ENCODE measurements at places on chromosomes 4 and X. TPM values are rescaled to one million over a fixed set of nuclear protein-coding genes. Genes with fewer than 3 reads are reported as not detected.

LEF1 gene
- total RNA-seq, result 2.3 TPM

TEX13C gene
- total RNA-seq, result 0.10 TPM

PRDM8 gene
- 3.3 TPM for total RNA-seq

ARHGAP24 gene
- total RNA-seq, result 0.46 TPM

DNA sequence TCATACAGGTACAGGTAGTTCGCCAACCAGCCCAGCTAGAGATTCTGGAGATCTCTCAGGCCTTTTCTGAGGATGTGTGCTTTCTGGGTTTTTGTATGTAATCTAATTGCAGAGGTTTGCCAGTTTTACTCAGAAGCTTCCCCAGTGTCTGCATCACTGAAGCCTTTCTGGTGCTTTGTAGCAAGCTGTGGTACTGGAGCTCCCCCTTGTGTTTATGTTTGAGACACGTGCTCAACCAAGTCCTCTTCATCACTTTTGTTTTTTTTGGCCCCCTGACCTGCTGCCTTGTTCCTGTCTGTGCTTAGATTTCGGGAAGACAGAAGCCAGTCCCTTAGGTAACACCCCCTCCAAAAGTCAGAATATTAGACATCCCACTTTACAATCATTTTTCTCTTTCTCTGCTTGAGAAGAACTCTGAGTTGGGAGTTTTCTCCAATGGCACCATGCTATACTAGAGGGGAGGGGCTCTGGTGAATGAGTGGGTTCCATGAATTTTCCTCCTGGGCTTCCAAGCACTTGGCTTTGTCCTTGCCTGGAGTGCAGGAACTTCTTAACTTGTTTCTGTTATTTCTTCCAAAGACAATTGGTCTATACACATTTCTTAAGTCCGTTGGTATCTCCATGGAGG, 128.4 kb upstream of the TBC1D9 start:
- ATAC-seq, result no peak

DNA sequence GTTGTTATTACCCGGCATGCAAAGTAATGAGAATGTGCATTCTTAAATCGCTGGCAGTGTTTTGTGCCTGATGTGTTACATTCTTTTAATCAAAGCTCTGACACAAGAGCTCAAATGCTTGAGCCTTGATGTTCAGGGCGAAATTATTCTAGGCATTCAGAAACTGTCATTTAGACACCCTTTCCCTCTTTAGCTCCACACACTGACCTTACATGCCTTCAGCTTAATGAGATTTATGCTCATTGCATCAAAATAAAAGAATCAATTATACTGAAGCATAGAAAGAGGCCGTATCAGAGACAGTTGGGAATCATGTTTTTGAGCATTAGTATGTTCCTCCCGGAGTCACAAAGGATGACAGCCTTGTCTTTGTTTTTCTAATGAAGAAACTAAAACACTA, 56.7 kb downstream of the FAM114A1 start:
- ATAC-seq, result no peak

DNA sequence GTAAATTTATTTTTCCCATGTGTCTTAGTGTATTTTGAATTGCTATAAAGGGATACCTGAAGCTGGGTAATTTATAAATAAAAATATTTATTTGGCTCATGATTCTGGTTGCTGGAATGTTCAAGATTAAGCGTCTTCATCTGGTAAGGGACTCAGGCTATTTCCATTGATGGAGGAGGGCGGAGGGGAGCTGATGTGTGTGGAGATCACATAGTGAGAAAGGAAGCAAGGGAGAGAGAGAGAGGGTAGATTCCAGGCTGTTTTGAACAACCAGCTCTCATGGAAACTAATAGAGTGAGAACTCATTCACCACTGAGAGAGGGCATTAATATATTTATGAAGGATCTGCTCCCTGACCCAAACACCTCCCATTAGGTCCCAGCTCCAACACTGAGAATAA, 39.6 kb upstream of the ADGRL3 start:
- ATAC-seq, result peak; percentile 74

DNA sequence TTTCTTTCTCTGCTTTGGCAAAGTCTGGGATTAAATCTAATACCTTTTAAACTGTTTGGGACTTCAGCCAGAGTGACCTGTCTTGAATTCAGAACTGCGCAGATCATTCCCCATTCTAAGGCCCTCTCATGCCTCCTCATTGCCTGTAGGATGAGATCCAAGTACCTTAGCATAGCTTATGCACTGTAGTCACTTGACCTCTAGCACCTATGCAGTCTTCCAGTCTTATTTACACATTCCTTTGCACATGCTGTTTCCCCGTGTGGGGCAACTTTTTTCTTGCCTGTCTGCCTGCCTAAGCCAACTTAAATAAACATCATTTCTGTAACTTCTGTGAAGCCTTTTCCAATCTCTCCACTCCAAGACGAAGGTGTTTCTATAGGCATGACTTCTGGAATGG, 68.4 kb downstream of the AR start:
- ATAC-seq, result peak; percentile 78

DNA sequence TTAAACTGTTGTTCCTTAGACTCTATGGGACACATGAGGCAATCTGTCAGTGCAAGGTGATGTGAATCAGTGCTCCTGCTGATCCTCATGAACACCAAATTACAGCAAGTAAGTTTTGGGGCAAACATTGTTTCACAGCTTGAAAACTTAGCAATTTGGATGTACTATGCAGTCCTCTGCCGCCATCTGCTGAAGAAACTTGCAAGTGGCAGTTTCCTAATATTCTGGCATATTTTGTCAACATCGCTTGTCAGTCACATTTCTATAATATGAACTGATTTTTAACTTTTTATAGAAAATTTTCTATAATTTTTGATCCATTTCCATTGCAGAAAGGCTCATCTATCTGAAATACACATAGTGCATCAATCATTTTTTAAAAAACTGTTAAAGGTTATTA, 56.3 kb downstream of the ZAR1 start:
- no peak for ATAC-seq

DNA sequence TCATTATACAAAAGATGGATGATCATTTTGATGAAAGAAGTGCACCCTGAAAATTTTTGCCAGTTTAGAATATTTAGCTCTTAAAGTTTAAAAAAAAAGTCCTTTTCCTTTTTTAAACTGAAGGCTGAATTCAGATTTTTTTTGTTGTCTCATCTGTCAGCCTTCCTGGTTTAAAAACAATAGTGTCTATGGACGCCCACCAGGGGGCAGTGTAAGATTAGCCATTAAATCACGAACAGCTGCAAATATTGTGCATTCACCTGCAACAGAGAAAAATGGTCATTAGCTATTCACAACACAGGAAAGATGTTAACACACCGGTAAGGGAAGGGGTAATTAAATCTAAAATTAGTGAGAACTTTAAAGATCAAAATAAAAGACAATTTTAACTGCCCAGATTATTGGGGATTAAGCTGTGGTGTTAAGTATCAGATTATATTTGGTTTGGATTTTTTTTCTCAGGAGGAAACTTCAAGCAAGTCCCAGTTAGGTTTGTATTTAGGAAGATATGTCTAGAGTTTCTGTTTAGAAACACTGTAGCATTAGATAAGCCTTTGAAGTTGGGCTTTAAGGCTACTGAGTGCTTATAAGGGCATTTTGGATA, 4.4 kb upstream of the CXorf38 start:
- no peak for ATAC-seq

DNA sequence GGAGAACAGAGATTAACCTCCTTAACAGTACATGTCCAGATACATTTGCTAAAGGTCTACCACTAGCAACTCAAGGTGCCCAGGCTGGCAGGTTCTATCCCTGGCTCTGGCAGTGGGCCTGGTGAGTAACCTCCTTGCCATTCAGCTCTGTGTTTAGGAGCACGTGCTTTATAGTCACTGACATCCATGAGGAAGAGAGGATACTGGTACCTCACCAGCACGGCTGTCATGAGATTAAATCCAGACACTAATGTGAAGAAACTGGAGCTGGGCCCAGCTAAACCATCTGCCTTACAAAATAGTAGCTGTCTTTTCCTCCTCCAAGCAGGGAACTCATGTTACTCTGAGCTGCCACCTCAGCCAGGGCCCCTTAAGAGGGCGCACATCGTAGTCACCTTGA, 45.3 kb downstream of the GPRASP3 start:
- ATAC-seq, result no peak

DNA sequence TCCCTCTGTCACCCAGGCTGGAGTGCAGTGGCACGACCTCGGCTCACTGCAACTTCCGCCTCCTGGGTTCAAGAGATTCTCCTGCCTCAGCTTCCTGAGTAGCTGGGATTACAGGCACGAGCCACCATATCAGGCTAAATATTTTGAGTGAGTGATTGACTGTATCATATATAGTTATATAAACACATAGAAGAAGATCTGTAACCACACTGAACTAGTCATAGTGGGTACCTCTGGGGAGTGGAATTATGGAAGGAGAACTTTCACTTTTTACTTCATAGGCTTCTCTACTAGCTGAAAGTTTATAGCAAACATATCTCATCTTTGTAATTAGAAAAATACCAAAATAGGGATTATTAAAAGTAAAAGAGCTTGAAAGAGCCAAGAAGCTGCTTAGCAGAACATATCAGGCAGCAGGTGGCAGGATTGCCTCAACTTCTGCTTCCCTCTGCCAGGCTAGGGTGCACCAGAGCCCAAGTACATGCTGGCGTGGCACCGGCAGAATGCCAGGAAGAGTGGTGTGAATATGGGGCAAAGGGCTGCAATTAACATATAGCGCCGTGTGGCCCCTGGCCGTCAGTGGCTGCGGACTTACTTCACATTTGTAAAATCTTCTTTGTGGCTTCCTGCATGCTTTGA, 39.5 kb upstream of the CD40LG start:
- no peak for ATAC-seq

DNA sequence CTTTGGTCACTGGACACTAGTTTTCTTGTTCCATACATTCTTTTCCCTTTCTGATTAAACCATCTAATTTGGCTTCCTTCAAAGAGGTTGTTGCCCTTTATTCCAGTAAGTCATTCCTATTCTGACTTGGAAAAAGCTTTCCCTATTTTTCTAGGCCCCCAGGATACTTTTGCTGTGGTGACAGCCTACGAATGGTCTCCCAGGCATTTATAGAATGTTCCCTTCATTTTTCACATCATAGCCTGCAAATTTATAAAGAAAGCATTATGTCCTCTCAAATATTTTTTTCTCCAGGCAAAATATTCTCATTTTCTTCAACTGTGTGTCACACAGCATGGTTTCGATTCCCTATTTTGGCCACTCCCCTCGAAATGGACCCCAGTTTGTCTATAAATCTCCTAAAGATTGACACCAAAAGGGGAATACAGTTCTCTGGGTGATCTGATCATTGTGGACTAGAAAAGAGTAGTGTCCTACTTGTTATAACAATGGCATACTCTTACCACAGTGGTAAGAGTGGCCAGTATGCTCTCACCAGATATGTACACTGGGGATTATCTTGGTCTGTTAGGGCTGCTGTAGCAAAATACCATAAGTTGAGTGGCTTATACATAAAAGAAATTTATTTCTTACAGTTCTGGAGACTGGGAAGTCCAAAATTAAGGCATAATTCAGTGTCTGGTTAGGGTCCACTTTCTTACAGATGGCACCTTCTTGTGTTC, 41.5 kb upstream of the BMP2K start:
- ATAC-seq, result no peak

GRCh38 chr4:153722036-153722435, 37.8 kb downstream of the RNF175 start:
- ATAC-seq, result no peak

GRCh38 chrX:134891652-134892051, 99.1 kb upstream of the SMIM10 start:
- no peak for ATAC-seq
